ENCODE measurements at places on chromosomes 1 and 21.

- no peak for DNase-seq
Measured at GRCh38 chr1:174274452-174274851, 115.1 kb downstream of the RABGAP1L start.

DNA sequence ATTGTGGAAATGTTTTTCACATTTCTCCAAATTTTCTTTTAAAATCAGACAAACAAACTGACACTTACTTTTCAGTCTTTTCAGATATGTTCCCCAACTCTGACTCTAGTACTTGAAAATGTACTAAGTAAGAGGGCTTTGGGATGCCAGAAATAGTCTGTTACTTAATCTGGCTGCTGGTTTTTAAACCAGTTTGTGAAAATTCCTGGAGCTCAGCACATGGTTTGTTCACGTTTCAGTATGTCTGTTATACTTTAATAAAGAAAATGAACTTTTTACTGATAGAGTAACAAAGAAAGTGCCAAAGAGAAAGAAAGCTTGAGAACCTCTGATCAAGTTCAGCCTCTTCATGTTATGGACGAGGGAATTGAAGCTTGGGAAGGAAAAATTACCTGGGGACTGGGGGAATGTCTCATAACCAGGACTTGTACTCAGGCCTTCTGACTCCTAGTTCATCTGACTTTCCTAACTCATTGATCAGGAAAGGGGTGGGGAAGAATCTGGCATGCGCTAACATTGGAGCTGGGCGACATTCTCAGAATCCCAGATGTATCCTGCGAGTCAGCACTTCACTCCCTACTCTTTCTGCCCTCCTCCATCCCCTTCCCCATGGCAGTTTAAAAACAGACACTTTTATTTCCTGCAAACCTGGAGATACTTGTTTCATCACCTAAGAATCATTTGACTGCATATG lies 30.8 kb upstream of the DNAJC6 start:
- DNase-seq: no peak

DNA sequence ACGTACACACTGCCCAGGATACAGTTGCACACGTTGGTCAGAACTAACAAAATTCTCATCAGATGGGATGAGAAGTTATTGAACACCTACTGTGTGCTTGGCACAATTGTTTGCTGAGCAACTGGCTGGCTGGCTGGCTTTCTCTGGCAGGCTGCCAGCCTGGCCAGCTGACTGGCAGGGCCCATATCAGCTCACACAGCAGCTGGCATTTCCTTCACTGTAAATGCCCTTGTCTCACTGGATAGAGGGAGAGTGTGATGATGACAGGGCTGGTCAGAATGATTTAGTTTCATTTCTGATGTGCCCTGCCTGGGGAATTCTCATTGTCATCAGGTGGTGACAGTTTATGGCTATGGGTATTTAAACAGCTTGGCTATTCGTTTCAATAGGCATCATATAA lies 15.8 kb downstream of the CAMK2N1 start:
- no peak for DNase-seq

GRCh38 chr1:8059161-8059622 lies 33.1 kb upstream of the ERRFI1 start:
- DNase-seq: no peak

DNA sequence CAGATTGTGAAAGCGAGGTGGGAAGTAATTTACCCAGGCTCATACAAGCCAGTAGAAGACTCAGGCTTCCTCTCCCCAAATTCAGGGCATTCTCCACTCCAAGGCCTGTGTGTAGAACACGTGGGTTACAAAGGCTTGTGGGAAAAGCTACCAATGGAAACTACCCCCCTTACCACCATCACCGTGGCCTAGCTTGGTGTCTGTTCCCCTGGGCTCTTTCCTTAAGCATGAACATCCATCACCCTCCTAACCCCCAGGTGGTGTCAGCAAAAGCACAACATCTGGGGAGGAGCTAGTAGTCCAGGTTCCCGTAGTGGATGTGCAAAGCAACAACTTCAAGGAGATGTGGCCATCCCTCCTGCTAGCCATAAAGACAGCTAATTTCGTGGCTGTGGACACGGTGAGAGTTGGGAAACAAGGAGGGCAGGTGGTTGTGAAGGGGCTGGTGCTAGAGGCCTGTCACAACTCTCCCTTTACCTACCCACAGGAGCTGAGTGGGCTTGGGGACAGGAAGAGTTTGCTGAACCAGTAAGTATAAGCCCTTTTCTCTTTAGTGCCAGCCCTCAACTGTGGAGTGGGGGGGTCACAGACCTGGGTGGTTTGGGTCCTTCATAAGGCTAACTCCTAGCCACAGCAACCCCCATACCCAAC lies 701 bp upstream of the MUTYH start:
- DNase-seq: no peak

All from stimulated activated CD8-positive, alpha-beta memory T cell treated with anti-CD3 and anti-CD28 coated beads, Interleukin-7, amount 100 ng/mL, for 48 hours (primary cell).